ENCODE measurements at places on chromosomes 12 and 14. TPM values are rescaled to one million over a fixed set of nuclear protein-coding genes. Genes with fewer than 3 reads are reported as not detected.

KRT2 gene
- total RNA-seq = not detected

MYF6 gene
- not detected for total RNA-seq

- no peak for DNase-seq
Observed at GRCh38 chr14:74638066-74638465, 26.0 kb upstream of the LTBP2 start.

GRCh38 chr12:68580911-68581310 is 29.8 kb upstream of the RAP1B start:
- DNase-seq = no peak

GRCh38 chr12:643475-644302 is 19.6 kb downstream of the NINJ2 start:
- no peak for DNase-seq

DNA sequence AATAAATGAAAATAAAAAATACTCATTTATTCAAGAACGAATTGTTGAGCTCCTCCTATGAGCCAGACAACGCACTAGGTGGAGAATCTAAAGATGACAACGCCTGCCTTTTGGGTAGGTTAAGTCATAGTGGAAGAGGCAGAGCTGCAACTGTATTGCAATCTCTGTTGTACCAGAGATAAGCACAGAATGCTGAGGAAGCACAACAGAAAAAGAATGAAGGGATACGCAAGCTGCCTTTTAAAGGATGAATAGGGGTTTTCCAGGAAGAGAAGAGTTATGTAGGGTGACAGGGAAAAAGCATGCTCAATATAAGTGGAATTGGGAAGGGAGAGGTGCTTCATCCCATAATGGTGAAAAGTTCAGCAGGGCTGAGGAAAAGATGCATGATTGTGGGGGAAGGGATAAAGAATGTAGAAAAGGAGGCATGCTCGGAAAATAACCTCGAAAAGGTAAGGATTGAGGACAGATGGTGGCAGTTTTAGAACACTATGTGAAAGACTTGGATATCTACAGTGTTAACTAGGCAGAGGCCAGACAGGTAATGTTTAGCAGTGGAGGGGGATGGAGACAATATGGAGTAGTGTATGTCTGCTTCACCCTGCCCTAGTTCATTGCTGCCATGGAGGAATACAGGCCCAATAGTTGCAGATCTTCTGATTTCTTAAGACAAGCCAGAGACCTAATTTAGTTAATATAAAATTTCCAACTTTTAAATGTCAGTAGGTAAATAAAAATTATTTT is 63.9 kb upstream of the DUSP6 start:
- DNase-seq = no peak

Measured in kidney epithelial cell (primary cell).